ENCODE measurements at places on chromosomes 12 and 14.

GRCh38 chr14:72594099-72594901, 299.6 kb downstream of the DPF3 start:
- DNase-seq = no peak

- no peak for DNase-seq
Measured at GRCh38 chr12:25629341-25629740, 76.3 kb upstream of the LMNTD1 start.

- DNase-seq = no peak
Measured at GRCh38 chr12:94180558-94181296, 32.4 kb downstream of the PLXNC1 start.

- peak; percentile 35 for DNase-seq
Measured at GRCh38 chr14:80607430-80608190, 333.9 kb downstream of the CEP128 start.

- no peak for DNase-seq
Measured at GRCh38 chr12:111984820-111985219, 28.1 kb downstream of the TMEM116 start.

DNA sequence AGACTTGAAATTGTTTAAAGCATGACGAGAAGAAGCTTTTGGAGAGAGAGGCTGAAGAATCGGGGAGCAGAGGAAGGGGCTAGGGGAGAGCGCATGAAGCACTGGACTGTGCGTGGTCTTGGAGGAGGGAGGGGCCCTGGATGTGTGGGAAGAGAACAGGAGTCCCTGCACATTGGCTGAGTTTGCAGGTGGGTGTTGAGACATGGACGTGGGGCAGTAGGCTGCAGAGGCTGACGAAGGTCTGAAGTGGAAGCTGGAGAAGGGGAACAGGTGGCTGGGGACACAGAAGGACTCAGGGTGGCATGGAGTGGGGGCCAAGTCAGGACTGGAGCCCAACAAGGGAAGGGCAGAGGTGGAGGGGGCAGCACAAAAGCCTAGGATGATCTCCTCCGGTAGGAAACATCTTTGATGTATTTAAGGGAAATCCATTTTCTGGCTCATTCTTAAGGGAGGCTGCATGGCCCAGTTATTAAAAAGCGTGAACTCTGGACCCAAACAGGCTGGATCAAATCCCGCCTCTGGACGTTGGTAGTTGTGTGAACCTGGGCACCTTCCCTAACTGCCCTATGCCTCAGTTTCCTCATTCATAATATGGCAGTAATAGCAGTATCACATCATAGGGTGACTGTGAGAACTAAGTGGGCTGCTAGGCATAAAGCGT, 29.0 kb downstream of the ADGRD1 start:
- DNase-seq = no peak

DNA sequence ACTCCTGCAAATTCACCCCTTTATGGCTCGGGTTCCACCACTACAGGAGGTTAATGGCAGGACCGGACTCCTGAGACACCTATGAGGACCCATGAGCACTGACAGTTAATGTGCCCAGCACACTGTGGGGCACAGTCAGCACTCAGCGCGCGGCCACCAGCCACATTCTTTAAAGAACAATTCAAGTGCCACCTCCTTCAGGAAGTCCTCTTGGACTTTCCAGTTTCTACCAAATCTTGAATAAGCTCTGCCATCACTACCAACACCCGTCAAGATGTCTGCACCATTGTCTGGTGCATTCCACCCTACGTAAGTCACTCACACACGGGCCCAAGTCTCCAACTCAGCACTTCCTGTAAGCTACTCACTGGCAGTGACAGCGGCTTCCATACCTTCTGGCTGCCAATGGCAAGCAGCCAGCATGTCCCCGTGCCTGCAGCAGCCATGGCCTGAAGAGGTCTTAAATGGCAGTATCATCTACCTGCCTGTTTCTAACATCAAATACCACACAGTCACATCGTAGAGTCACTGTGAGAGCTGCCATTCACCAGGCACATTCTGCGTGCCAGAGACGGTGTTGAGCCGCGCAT, 48.5 kb downstream of the CDC42BPB start:
- DNase-seq = no peak

GRCh38 chr12:25131270-25131669, 63.7 kb downstream of the DNAI7 start:
- DNase-seq = no peak

DNA sequence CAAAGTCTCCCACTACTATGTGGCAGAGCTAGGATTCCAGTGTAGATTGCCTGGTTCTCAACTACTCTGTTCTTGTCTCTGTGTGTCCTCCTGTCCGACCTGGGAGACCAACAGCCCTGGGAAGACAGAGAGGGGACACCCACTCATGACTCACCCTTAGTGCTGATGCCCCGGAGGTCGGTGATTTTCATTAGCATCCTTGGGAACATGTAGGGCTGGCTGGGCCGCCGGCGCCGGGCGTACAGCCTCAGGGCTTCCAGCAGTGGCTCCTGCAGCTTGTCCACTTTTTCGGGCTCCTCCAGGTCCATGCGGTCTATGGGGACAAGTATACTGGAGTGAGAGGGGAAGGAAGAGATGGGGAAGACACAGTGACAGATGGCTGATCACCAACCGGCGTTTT, 5.9 kb upstream of the ITGB7 start:
- DNase-seq = no peak

DNA sequence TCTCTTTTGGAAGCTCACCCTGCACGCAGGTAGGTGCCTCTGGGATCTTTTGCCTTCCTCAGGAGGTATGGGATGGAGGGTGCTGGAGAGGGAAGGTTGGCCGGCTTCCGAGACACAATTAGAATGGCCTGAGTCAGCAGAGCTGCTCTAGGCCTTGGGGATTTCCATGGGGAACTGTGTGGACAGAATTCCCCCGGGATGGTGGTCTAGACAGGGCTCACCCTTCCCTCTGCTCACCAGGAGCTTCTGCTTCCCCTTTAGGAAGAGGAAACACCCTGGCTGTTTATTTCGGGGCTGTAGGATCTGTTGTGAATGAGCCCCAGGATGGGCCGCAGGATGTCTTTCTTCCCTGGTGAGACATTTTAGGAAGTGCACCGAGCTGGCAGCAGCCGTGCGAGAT, 43.7 kb upstream of the TMED10 start:
- DNase-seq = no peak

GRCh38 chr12:3728686-3729085, 24.2 kb downstream of the CRACR2A start:
- no peak for DNase-seq

- no peak for DNase-seq
Measured at GRCh38 chr12:30500532-30500931, 195.1 kb downstream of the IPO8 start.

DNA sequence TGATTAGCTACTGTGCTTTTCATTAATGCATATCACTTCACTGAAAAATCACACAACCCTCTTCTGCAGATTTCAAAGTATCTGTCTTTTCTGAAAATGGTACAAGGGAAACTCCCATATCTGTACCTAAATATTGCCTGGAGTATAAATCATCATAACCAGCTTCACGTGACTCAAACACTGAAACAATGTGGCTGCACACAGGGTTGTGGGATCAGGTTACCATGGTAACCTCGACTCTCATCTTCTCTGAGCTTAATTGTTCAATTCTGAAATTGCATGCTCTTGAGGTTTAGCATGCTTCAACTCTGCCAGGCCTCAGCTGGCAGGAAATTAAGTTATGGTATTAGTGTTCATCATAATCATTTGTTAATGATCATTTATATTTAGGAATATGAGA, 77.5 kb upstream of the CPSF6 start:
- DNase-seq = no peak

DNA sequence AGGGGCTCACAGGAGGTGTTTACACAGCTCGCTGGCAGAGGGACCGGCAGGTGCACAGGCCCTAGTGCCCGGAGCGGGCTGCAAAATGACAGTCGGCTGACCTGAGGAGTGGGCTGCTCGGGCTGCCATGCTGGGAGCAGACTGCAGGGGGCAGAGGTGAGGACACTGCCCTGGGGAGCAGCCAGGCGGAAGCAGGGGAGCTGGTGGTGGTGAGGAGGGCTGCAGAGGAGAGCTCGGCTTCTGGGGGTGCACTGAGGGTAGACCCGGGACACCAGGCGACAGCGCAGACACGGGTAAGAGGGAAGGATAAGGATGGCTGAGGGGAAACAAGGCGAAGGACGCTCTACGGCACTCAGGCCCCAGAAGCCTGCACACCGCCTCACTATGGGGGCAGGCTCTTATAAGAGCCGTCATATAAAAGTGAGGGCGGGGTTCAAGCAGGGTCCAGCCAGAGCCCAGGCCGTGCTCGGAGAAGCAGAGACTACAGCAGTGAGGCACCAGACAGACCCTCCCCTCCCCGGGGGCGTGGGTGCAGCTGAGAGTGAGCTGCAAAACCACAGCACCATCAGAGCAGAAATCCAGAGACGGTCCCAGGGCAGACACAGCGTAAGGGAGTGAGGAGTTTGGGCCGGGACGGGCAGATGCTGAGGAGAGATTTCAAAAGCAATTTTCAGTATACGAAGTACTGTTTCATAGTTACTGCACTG, 62.5 kb downstream of the CCDC88C start:
- DNase-seq = no peak

- DNase-seq = peak; percentile 41
Measured at GRCh38 chr12:112375105-112375504, 7.1 kb downstream of the HECTD4 start.

DNA sequence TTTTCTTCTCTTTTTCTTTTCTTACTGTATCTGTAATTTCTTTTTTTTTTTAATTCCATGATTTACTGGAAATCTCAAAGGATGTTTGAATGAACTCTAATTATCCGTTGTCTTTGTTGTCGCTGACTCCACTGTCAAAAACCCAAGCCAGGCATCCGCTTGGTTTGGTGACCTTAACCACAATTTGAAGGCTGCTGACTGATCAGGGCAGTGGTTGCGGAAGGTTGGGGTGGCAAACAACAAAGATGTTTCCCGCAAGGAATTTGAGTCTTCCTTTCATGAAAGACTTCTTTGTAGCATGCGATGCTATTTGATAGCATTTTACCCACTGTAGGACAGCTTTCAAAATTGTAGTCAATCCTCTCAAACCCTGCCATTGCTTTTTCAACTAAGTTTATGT, 1013.8 kb downstream of the DIO2 start:
- DNase-seq = no peak

- no peak for DNase-seq
Measured at GRCh38 chr12:82300611-82301010, 57.6 kb downstream of the CCDC59 start.

DNA sequence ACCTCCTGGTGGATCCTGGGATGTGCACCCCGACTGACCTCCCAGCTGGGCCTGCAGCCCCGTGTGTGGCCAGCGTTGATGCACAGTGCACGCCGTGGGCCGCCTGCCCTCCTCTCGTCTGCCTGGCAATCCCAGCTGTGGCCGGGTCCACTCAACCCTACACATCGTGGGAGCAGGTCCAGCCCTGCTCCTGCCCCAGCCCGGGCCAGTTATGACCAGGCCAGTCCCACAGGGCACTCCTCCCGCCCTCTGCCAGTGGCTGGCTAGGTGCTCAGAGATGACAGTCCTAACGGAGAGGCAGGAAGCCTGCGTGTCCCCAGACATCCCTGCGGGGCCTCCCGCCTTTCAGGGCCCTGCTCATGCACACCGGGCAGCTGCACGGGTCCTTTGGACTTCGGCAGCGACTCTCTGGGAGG, 10.8 kb downstream of the GALNT9 start:
- DNase-seq = no peak

- DNase-seq = no peak
Measured at GRCh38 chr14:64149921-64150320, 144.2 kb downstream of the ESR2 start.

- DNase-seq = no peak
Measured at GRCh38 chr12:52542157-52542556, 10.8 kb downstream of the KRT71 start.

DNA sequence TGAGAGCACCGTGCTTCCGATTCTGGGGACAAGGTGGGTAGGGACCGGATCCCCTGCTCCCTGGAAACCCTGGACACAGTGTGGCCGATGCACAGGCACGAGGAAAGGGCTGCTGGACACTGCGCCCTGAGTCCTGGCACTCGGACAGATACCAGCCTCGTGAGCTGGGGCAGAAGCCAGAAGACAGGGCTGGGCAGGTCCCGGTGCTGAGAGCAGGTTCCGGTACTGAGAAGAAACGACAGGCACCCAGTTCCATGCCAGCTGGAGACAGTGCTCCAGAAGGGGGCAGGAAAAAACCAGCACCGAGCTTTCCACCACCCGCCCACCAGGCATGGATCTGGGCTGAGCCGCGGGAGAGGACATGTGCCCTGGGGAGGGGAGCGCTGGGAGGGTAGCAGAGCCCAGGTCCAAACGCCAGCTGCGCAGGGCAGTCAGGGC, 6.5 kb downstream of the XRCC3 start:
- DNase-seq = no peak

- peak; percentile 57 for DNase-seq
Measured at GRCh38 chr12:49089821-49090773, 4.5 kb downstream of the DHH start.

DNA sequence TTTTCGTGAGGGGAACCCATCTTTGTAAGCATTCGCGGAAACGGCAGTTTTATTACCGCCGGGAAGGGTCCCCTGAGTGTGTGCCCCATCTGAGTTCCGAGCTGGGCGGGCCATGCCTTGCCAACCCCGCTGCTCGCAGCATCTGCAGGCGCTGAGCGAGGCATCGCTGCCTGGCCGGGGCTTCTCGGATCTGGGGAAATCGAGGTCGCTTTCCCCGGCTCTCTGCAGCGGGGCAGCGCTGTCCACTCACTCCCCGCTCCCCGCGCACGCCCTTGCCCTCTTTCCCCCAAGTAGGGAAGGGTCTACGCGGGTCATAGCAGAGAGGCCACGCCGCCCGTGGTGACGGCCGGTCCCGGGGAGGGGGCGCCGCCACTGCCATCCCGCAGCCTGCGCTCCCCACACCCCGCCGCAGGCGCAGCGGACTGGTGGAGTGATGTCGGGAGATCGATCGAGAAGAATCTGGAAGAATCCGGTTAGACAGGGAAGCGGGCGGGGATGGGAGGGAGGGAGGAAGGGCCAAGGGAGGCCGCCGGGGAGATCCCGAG, 507 bp upstream of the FKBP4 start:
- DNase-seq = no peak

DNA sequence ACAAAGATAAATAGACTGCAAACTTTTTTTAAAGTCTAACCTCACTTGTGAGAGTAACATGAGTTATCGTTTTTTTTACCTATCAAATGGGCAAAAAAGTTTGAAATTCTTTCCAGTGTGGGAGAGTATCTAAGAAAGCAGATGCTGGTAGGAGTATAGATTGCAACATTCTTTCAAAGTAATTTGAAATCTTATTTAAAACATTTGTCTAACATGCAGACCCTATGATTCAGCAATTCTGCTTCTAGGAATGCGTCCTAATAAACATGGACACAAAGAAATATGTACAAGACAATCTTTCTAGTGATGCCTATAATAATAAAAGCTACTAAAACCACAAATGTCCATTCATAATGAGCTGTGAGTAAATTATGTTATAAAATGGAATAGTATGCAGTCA, 110.4 kb upstream of the TMCC3 start:
- peak; percentile 97 for DNase-seq

DNA sequence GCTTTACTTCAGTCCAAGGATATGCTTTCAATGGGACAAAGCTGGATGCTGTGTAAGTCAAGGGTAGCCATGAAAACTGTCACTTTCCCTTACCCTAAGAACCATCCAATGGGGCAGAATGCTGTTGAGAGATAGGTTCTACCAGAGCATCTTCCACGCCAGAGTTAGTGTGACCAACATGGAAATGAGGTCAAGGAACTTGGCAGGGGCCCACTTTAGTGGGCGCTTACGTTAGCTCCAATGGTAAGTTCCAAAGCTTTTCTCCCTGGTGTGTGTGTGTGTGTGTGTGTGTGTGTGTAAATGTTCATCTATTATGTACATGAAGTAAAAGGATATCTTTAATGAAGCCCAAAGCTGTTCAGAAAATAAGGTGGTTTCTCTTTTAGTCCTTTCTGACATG, 124.1 kb downstream of the GTF2A1 start:
- DNase-seq = no peak
